ENCODE measurements at places on chromosomes 16 and 17. TPM values are rescaled to one million over a fixed set of nuclear protein-coding genes. Genes with fewer than 3 reads are reported as not detected.

DNA sequence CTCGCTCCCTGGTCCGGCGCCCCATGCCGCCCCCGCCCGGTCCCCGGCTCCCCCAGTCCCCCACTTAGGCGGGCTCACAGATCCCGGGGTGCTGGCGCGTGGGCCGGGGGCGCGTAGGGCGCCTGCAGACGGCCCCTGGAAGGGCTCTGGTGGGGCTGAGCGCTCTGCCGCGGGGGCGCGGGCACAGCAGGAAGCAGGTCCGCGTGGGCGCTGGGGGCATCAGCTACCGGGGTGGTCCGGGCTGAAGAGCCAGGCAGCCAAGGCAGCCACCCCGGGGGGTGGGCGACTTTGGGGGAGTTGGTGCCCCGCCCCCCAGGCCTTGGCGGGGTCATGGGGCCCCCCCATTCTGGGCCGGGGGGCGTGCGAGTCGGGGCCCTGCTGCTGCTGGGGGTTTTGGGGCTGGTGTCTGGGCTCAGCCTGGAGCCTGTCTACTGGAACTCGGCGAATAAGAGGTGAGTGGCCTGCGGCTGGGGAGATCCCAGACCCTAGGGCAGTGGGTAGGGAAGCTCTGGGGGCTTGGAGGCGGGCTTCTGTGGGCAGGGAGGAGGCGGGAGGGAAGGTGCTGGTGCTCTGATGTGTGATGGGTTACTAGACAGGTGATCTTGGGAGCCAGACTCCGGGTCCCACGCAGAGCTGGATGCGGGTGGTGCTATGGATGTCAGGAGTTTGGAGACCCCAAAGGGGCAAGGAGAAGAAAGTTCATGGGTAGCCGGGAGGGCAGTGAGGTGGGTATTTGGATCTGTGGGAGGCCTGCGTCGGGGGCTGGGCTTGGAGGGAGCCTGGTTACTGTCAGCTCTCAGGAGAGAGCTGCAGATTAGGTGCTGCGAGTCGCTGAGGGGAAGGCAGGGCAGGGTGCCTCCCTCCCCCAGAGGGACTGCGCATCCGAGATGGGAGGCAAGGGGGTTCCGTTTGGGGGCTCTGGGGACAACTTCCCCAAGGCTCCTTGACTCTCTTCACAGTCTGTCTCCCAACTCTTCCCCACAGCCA, 560 bp downstream of the EFNB3 start:
- no peak for DNase-seq

- no peak for DNase-seq
Observed at GRCh38 chr16:27779641-27780164, 229.8 kb downstream of the KATNIP start.

Gene KRTAP1-1
- total RNA-seq: not detected

Gene TPSAB1
- total RNA-seq: 395 TPM

Gene FTO
- 41.7 TPM for total RNA-seq

Gene TBC1D3B
- 11.7 TPM for total RNA-seq

Gene TP53TG3D
- total RNA-seq: 1.0 TPM

Data from esophagus squamous epithelium (tissue), 5 donors.